Panc1 (cell line): ENCODE measurements at places on chromosomes 3 and 15. TPM values are rescaled to one million over a fixed set of nuclear protein-coding genes. Genes with fewer than 3 reads are reported as not detected.

The TMEM158 gene
- 7.3 TPM for total RNA-seq

The GPR62 gene
- not detected for total RNA-seq

The MYRIP gene
- total RNA-seq, result 0.59 TPM

The ATP13A5 gene
- total RNA-seq, result not detected

The RPP14 gene
- 16.4 TPM for total RNA-seq

The GOLGA8J gene
- total RNA-seq, result 0.44 TPM

The PRTG gene
- 11.4 TPM for total RNA-seq

The PPP1R14D gene
- 0.64 TPM for total RNA-seq
